ENCODE measurements at places on chromosomes 12 and 14.
A peak's percentile ranks its signal among the peaks of the same experiment; 100 is the strongest.

DNA sequence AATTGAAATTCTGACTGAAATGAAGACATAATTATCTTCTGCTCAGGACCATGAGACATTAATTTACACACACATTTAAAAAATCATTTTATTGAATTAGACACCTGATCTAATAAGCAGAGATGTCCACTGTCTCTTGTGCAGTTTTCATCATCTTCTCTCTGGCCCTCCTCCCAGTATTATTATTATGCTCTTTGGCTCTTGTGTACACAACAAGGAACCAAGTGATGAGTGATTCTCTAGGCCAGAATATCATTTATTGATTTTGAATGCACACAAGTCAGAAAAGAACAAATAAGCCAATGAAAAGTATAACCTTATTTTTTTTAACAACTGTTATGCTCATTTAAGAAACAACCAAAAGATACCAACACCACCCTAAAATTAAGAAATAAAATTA lies 244.7 kb upstream of the KRR1 start:
- no peak for DNase-seq

DNA sequence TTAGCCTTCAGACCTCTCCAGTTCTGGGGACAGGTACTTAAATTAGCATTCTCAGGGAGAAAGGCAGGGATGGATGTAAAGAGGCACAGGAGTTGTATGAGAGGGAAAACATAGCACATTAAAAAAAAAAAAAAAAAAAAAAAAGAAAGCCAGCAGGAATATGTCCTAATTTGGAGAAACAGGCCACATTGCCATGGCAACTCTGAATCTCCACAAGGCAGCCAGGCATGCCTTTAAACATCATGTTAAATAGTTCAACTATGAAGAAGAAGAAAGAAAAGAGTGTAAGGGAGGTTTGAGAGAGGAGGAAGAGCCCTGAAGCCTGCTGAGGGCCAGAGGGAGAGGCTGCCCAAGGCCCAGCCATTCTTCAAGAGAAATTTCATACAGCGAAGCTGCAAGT lies 145.8 kb downstream of the GRIN2B start:
- DNase-seq, result no peak

DNA sequence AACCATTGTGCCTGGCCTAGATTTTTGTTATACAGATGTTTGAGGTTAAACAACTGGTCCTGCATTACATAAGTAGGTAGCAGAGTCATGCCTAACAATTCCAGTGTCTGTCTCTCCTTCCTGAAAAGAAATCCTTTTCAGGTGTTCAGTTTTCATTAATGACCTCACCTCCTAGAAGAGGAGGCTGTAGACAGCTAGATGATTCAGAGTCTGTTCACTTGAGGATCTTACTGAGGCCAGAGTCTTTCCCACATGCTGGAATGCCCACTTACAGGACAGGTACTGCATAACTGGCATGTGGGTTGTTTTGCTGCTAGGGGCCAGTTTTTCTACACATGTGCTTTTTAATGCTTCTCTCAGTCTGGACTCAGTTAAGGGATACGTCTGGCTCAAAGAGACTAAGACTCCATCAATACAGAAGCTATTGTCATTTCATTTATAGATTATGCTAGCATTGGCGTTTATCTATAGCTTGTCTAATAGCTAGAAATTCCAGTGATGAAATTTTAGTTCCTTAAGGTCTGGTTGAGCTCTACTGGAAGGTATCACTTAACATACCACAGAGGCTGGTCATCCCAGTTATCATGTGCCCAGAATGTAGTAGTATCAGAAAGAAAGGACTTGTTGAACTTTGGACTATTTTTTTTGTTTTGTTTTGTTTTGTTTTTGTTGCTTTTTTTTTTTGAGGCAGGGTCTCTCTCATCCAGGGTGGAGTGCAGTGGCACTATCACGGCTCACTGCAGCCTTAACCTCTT lies 206.4 kb downstream of the ERC1 start:
- peak; percentile 24 for DNase-seq

DNA sequence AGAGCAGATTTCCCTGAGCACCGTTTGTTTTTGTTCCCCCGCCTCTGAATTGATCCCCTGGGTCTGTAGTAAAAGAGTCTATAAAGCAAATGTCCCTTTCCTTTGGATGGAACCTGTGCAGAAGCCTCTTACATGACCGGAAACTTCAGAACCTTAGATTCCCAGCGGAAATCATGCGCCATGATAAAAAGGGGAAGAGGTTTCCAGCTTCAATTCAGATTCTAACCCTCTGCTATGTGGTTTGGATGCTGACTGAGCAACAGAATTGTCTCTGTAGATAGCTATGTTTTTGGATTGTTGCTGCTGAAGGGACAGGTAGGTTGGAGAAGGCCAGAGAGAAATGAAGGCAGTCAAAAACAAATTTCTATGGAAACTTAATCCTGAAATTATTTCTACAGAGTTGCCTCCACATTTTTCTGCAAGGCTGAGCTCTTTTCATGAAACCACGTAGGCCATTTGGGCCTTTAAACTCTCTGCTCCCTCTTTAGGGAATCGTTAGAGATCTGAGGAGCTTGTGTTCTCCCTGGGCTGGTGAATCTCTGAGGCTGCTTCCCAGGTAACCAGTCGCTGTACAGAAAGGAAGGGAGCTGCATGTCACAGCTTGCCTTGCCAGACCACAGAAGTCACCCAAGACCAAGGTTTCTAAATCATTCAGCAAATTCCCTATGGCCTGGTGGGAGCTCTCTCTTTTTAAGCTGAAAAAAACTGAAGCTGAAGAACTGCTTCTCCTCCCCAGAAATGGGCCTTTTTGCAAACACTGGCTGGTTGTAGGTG lies 28.7 kb upstream of the OR10P1 start:
- no peak for DNase-seq

DNA sequence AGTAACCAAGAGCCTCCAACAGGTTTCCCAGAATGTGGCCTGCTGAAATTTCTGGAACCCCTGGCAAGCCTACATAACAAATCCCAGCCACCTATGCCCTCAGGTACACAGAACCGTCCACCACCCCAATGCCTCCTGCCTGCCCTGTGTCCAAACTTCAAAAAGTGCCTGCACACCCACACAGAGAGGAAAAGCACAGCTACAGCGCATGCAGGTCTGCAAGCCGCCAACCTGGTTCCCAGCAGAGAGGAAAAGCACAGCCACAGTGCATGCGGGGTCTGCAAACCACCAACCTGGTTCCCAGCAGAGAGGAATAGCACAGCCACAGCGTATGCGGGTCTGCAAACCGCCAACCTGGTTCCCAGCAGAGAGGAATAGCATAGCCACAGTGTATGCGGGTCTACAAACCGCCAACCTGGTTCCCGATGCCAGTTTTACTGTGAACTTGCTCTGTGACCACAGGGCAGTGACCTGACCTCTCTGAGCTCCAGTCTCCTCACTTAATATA lies 113.5 kb downstream of the SCARB1 start:
- DNase-seq, result no peak

DNA sequence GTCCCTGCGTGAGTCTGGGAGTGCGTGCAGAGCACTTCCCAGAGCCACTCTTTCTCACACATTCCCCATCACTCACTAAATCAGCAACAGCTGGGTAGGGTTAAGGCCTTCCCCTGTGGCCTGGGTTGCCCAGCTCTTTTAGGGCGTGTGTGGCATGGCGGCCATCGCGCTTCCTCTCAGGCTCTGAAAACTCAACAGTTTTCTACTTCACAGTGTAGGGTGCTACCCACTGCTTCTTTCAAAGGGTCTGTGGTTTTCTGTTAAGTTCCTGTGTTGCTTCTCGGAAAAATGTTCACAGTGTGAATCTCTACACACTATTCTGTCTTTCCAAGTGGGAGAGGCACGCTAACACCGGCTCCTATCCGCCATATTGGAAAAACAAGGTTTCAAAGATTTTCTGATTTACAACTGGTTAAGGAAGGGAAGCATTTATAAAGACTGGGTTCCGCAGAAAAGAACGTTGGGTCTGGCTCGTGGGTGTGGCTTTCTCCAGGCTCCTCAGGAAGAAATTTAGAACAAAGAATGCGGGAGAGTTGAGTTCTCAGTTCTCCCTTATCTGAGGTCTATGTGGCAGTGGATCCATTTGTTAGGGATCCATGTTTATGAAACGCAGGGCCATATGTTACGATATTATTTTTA lies 34.9 kb upstream of the AEBP2 start:
- DNase-seq, result no peak

DNA sequence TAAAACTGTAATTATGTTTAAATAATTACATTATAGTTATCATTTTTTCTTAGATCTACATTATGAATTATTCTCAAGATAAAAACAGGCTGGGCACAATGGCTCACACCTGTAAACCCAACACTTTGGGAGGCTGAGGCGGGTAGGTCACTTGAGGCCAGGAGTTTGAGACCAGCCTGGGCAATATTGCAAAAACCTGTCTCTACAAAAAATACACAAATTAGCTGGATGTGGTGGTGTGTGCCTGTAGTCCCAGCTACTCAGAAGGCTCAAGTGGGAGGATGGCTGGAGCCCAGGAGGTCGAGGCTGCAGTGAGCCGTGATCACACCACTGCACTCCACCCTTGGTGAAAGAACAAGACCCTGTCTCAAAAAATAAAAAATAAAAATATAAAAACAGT lies 40.3 kb upstream of the KCNJ8 start:
- no peak for DNase-seq

GRCh38 chr14:49019467-49020115 lies 566.6 kb downstream of the RPS29 start:
- no peak for DNase-seq

DNA sequence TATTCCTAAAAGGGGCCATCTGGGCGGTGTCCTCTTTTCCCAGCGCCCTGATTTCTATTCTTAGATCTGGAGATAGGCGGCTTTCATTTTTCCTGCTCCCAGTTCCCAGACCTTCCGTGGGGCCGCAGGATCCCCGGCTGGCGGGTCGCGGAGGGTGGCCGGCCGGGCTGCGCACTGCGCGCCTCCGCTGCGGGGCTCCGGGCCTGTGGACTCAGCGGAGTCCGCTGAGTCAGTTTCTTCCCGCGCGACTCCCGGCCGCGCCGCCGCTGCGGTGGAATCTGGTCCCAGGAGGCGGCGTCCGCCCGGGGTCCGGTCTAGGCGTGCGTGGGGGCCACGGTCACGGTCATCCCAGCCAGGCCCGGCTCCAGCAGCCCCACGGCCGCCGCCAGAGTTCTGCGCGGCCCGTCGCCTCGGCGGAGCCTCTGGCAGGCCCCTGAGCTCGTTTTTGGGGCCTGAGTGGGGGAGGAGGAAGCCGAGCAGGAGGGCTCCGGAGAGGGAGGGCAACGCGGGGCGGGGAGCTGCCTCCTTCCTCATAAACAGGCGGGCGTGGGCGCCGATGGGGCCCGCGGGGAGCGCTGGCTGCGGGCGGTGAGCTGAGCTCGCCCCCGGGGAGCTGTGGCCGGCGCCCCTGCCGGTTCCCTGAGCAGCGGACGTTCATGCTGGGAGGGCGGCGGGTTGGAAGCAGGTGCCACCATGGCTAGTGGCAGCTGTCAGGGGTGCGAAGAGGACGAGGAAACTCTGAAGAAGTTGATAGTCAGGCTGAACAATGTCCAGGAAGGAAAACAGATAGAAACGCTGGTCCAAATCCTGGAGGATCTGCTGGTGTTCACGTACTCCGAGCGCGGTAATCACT lies at the start of gene LRRK2:
LRRK2 (plus strand) TSS at position 559 of the 853 bp plus-strand sequence; CDS start at position 694, 135 bp downstream.
- peak; percentile 29 for DNase-seq

DNA sequence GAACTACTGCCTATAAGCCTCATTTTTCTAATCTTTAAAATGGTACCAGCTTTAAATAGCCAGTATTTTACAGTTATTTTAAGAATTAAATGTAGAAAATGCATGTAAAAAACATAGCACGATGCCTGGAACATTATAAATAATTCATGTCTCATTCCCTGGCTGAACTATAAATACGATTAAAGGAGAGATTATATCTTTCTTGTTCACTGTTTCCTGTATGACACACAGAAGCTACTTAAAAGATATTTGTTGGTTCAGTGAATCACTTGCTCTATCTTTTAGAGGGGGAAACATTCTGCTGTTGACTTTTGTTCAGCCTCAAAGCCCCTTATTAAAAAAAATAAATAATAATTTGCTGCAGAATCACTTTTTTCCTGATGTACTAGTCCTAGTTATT lies 406.9 kb downstream of the LRFN5 start:
- DNase-seq, result no peak

GRCh38 chr12:53733807-53734200 lies 6.6 kb upstream of the CALCOCO1 start:
- DNase-seq, result no peak

Measured in HS-27A (cell line).